Diencephalon (tissue), 1 donor: ENCODE measurements at places on chromosomes 7 and 10. TPM values are rescaled to one million over a fixed set of nuclear protein-coding genes. Genes with fewer than 3 reads are reported as not detected.

The LMTK2 gene
- 49.8 TPM for total RNA-seq

The OLAH gene
- total RNA-seq, result not detected

The MMP21 gene
- 0.46 TPM for total RNA-seq

The LAMB4 gene
- 0.92 TPM for total RNA-seq

The ACSL5 gene
- total RNA-seq, result 2.3 TPM

The SPDYE2B gene
- total RNA-seq, result not detected

The GRID2IP gene
- 2.1 TPM for total RNA-seq

The HOGA1 gene
- total RNA-seq, result 2.5 TPM

The WASL gene
- 34.6 TPM for total RNA-seq

The PKD1L1 gene
- 0.92 TPM for total RNA-seq

The COX19 gene
- 21.7 TPM for total RNA-seq

The CLIP2 gene
- 115 TPM for total RNA-seq

The DGKB gene
- total RNA-seq, result 45.2 TPM

The ACTR3C gene
- 4.6 TPM for total RNA-seq

The GHRHR gene
- 2.8 TPM for total RNA-seq

The NYAP1 gene
- 38.8 TPM for total RNA-seq

The TTYH3 gene
- 44.8 TPM for total RNA-seq

The PKD2L1 gene
- 0.46 TPM for total RNA-seq

The IL6 gene
- total RNA-seq, result not detected

The BUD31 gene
- total RNA-seq, result 84.4 TPM

The GIMAP6 gene
- 6.9 TPM for total RNA-seq

The FOXI2 gene
- total RNA-seq, result not detected

The SRRM3 gene
- 15.2 TPM for total RNA-seq

The ERVW-1 gene
- not detected for total RNA-seq

The ARHGEF35 gene
- 1.4 TPM for total RNA-seq

The CUL2 gene
- total RNA-seq, result 46.1 TPM

The SUGCT gene
- 3.7 TPM for total RNA-seq

The PDE6C gene
- not detected for total RNA-seq

The AUTS2 gene
- 82.1 TPM for total RNA-seq

The CEP55 gene
- total RNA-seq, result 4.6 TPM

The COL13A1 gene
- 1.8 TPM for total RNA-seq

The PLAU gene
- total RNA-seq, result 2.1 TPM

The SLC29A4 gene
- total RNA-seq, result 18.7 TPM
